Fibroblast of the aortic adventitia (primary cell): ENCODE measurements at places on chromosomes 13 and 19. TPM values are rescaled to one million over a fixed set of nuclear protein-coding genes. Genes with fewer than 3 reads are reported as not detected.

DNA sequence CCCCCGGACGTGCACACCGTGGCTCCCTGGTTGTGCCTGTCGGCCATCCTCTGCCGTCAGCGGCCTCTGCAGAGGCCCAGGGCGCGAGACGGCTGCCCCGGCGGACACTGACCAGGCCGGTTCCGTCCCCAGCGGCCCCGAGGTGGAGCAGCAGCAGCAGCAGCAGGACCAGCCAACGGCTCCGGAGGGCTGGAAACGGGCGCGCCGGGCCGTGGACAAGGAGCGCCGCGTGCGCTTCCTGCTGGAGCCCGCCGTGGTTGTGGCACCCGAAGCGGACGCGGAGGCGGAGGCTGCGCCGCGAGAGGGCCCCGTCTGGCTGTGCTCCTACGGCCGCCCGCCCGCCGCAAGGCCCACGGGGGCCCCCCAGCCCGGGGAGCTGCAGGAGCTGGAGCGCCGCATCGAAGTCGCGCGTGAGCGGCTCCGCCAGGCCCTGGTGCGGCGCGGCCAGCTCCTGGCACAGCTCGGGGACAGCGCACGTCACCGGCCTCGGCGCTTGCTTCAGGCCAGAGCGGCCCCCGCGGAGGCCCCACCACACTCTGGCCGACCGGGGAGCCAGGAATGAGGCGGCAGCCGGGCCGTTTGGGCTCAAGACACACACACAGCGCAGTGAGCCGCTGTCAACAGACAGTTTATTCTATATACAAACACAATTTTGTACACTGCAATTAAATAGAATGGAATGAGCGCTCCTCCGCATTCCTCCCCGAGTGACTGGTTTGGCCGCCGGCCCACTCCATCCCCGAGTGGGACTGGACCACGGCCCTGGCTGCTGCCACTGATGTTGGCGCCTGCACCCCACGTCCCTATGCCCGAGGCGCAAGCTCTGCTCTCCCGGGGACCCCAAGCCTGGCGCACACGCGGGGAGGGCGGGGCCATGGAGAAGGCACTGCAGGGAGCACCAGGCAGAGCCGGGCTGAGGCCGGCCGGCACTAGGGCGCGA lies 9.1 kb downstream of the GRIN3B start:
- DNase-seq: peak; percentile 50

DNA sequence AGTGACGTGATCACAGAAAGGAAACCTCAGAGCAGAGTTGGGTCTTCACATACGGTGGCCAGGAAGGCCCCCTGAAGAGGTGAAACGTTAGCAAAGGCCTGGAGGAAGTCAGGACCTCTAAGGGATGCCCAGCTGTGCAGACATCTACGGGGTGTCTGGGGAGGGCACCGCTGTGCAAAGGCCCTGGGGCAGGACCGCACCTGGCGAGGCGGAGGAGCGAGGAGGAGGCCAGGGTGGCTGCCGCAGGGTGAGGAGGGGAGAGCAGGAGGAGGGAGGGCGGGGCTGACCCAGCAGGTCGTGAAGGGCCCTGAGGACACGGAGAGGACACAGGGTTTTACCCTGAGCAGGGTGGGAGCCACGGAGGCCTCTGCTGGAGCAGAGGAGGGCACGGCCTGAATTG lies 11.8 kb upstream of the MADCAM1 start:
- DNase-seq: no peak

DNA sequence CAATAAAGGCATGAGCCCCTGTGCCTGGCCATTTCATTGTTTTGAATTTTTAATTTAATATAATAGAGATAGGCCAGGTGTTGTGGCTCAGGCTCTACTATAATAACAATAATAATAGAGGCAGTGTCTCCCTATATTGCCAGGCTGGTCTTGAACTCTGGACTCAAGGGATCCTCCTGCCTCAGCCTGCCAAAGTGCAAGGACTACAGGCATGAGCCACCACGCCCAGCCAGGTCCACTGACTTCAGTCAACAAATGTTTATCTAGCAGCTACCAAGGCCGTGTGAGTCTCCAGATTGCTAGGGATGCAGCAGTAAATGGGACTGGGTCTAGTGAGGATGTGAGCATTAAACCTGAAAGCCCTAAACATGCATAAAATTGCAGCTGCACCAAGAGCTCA lies 13.8 kb upstream of the ILF3 start:
- DNase-seq: no peak

DNA sequence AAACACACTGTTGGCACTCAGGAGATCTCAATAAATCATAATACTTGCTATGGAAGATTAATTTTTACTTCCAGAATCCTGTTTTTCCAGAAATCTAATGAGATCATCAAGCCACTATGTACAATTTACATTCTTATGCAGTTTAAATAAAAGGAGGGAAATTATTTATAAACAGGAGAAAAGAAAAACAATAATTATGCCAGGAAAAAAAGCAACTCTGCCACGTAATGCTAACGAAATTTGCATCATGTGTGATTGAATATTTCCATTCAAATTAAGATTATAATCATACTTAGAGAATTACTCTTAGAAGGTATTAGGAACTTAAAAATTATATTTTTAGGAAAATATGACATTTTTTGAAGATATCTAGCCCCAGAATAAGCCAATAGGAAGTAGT lies 13.0 kb downstream of the FAM124A start:
- DNase-seq: no peak

- DNase-seq: peak; percentile 15
These were observed 80.5 kb downstream of the GPC6 start for GRCh38 chr13:93307136-93307535.

DNA sequence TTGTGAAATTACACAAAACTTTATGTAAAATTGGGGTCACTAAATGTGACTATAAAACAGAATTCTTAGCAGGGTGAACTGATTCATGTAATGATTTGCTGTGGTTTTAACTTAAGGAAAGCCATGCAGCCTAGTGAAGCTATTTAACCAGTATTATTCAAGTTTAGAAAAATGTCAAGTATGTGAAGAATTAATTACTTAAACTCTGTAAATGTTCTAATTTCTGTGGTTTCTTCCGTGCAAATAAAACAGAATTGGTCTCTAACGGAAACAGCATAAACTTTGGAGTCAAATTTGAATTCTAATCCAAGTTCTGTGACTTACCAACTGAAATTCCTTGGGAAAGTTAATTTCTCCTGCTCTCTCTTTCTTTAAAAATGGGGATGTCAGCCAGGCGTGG lies 13.3 kb downstream of the CDC16 start:
- no peak for DNase-seq

DNA sequence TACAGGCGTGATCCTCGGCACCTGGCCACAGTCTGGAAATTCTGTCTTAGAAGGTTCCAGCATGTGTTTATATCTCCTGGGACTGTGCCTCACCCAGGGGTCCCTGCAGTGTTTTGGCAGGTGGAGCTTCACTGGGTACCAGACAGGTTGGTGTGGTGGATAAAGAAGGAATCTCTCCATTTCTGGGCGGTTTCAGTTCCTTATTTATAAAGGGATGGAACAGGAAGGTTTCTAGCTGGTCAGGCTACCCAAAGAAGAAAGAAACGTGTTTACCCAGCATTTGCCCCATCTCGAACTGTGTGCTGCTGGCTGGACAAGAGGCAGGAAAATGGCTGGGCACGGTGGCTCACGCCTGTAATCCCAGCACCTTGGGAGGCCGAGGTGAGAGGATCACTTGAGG lies 9.8 kb downstream of the PNPLA6 start:
- no peak for DNase-seq

DNA sequence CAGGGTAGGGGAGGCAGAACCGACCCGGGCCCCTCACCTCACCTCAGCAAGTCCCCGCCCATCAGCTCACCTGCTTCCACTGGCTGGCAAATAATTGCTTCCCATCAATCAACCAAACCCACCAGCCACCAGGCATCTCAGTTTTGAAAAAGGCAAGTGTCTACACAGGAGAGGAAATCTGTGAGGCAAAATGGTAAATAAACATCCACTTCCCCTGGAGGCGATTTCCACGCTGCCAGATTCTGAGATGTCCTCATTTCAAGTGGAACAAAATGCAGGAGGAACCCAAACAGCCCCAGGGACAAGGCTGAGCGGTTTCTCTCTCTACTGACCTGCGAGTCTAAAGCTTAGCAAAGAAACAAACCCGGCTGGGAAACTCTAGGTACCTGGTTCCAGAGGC lies 117.5 kb downstream of the CRYL1 start:
- no peak for DNase-seq

DNA sequence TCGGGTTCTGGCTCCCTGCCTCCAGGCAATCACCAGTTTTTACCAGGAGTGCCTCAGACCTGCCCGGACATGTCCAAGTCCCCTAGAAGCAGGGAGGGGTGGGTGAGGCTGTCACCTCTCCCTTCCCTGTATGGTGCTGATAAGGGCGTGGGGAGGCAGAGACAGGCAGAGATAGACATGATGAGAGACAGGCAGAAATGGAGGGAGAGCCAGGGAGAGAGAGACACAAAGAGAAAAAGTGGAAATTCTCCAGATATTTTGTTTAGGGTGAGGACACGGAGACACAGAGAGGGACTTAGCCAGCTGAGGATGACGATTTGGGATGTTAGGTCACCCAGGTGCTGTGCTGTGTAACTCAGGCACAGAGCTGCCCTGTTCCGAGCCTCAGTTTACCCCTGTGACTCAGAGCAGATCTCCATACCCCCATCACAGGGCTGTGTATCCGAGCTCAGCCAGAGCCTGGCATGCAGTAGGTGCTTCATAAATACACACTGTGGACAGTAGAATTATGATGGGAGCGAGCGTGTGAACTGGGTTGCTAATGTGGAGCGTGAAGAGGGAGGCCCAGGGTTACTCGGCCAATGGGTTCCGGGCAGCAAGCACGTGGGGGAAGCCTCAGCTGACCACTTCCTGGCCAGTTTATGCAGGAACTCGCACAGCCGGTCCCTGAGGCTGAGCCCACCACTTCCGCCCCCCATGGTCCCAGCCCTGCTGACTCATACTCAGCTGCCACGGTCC lies 11.9 kb upstream of the GDF15 start:
- peak; percentile 98 for DNase-seq

DNA sequence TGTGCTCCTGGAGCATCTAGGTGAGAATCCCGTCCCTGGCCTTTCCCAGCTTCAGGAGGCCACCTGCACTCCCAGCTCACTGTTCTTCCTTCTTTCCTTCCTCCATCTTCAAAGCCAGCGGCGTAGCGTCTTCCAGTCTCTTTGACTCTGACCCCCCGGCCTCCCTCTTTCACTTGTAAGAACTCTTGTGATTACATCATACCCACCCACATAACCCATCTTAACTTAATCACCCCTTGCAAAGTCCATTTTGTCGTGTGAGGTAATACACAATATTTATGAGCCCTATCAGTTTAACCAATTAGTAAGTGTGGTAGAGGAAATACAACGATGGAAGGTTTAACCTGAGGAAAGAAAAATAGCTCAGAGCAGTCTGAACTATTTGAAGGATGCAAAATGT lies 4.6 kb upstream of the CDC16 start:
- DNase-seq: peak; percentile 30

- DNase-seq: no peak
These were observed 25.0 kb downstream of the HNRNPM start for GRCh38 chr19:8469613-8470368.

DNA sequence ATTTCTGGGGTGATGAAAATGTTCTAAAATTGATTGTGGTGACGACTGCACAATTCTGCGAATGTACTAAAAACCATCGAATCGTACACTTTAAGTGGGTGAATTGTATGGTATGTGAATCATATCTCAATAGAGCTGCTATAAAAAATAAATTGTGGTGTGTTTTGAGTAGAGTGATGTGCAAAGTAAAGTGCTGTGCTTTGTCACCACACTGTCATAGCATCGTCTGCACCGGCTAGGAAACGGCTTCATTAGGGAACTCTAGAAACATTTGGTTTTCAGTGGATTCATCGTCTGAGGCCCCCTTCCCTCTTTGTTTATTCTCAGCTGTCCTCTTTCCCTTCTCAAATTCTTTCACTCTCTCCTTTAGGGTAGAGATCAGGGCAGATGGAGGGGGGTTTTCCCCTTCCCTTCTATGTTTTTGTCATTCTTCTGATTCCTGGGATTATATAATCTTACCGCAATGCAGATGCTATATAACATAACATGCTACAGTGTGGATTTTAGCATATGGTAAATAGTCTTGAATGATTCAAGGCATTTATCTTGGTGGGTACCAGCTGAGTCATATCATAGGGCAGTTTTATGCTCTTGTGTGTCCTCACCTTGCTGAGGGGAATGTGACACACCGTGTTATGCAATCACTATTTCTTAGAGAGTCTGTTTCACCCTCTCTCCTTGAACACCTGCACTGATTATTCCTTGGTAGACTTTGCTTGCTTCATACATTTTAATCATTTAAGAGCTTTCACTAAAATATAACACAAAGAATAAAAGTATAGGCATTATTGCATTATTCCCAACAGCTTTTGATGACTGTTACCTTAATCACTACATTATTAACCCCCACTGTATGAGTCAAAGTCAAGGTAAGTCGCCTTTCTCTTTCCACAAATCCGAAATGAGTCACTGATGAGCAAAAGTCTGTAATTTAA lies 239.4 kb downstream of the DCLK1 start:
- peak; percentile 36 for DNase-seq

DNA sequence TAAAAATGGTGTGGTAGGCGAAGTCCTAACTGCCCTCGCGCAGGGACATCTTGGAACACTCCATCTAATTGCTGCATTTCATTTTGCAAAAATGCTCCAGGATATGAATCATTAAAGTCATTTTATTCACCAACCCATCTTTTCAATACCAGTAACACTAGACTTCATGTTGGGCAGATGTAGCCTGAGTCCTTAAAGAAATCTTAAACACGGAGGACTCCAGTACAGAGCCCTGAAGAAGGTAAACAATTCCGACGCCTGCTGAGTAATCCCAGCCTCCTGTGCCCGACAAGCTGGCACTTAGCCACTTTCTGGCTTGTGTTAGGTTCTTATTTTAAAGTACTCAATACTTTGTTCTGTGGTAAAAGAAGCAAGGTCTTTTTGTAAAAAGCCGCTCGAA lies 58.0 kb upstream of the IRS2 start:
- peak; percentile 28 for DNase-seq

GRCh38 chr19:12611361-12611699 lies 610 bp downstream of the ZNF791 start:
- DNase-seq: peak; percentile 78

- no peak for DNase-seq
These were observed 7.8 kb upstream of the UBL3 start for GRCh38 chr13:29858231-29858630.

- no peak for DNase-seq
These were observed 6.9 kb downstream of the IRF2BP1 start for GRCh38 chr19:45879055-45879454.

- no peak for DNase-seq
These were observed 78.0 kb downstream of the RAB20 start for GRCh38 chr13:110483386-110483968.

DNA sequence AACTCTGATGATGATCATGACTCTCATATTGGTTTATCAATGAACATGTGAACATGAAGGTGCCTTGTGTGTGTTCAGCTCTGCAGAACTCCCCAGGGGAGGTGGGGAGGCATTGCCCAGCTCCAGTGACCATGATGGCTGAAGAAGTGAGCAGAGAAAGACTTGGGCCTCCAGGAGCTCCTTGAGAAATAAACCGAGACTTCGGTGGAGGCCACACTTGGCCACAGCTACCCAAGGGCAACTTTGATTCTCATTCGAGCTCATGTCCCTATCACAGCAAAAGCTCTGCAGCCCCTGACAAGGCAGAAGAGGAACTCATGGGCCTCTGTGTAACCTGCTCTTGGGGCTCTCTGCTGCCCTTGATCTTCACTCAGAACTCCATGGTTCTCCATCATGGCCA lies 44.1 kb upstream of the ZNF536 start:
- no peak for DNase-seq

Gene PRR19
- total RNA-seq: 0.90 and 1.1 TPM in 2 replicates

Gene CTXN1
- 2.8 and 4.1 TPM in 2 replicates for total RNA-seq

Gene ZNF98
- not detected in 2 replicates for total RNA-seq

Gene CDX2
- not detected in 2 replicates for total RNA-seq

Gene LHB
- total RNA-seq: not detected in 2 replicates

Gene HNRNPM
- total RNA-seq: 41.8 and 53.6 TPM in 2 replicates
